ENCODE measurements at places on chromosomes 2 and 18.

DNA sequence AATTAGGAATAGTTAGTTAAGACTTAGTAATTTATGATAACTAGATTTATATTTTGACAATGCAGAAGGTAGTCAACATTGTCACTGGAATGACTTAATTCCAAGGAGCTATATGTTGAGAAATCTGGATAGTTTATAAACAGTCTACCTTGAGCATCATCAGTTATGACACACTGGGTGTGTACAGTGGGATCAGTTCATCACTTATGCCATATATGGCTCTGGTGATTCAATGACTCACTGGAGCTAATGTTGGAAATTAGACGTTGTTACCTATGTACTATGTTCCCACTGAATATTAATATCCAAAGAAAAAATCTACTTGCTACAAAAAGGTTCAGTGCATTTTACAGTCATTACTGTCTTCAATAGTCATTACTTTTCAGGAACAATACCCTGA, 34.0 kb upstream of the ITPRID2 start:
- no peak for DNase-seq

- no peak for DNase-seq
Observed at GRCh38 chr18:49021076-49021432, 70.3 kb upstream of the SMAD7 start.

- no peak for DNase-seq
Observed at GRCh38 chr2:199404841-199405240, 52.9 kb downstream of the SATB2 start.

GRCh38 chr2:21001988-21002813, 41.7 kb downstream of the APOB start:
- no peak for DNase-seq

GRCh38 chr2:234917211-234917975, 34.4 kb upstream of the SH3BP4 start:
- no peak for DNase-seq

DNA sequence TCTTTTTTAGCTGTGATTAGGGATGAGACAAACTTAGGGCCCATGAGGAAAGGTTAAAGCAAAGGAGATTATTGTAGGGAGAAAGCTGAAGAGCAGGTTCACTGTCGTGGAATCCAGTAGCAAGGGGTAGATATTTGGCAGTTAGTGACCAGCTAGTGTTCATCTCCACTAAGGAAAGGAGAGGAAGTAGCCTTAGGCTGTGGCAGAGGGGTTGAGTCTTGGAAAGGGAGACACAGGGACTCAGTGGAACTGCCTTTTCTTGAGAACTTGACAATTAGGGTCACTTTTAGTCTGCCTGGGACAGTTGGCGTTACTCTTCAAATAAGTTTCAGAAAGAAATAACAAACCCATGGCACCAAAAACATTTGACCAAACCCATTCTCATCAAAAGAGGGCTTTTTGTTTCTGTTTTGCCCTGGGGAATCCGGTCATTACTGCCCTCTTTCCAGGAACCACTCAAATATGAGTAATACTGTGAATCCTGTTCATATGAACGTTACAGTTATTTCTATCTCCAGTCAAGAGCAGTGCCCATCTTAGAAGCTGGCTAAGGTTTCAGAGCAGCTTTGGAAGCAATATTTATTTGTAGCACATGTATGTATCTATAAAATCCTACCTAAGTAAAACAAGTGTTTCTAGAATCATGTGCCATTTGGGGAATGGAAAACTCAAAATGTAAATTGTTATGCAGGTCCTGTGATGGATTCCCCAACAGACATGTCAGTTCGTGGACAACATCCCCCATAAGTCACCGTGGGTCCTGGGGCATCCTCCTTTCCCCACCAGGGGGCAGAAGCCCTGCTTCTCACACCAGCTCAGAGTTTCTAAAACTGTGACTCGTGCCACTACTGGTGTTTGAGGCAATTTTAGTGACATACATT, 77.3 kb upstream of the PHLPP1 start:
- DNase-seq = peak; percentile 47

DNA sequence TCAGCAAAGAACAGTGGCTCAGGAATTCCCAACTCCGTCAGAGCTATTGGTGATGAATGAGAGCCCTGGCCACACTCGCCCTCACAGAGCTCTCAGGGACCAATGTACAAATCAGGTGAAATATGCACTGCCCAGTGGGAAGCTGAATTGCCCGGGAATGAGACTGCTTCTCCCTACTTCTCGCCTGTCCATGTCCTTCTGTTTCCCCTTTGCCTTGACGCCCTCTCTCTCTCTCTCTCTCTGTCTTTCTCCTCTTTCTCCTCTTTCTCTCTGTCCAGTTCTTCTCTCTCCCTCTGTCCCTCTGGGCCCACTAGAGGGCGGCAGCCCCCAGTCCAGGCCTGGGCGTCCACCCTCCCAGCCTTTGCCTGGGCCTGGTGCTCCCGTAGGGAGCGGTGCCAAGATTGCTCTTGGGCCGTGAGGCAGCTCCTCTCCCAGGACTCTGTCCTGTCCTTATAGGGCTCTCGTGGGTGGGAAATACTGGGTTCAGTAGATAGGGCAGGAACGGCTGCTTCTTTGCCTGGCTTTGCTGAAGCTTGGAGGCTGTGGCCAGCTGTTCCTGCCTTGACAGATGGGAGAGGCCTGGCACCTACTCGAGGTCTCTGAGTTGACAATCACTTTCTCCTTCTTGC, 28.4 kb upstream of the PUM2 start:
- no peak for DNase-seq

DNA sequence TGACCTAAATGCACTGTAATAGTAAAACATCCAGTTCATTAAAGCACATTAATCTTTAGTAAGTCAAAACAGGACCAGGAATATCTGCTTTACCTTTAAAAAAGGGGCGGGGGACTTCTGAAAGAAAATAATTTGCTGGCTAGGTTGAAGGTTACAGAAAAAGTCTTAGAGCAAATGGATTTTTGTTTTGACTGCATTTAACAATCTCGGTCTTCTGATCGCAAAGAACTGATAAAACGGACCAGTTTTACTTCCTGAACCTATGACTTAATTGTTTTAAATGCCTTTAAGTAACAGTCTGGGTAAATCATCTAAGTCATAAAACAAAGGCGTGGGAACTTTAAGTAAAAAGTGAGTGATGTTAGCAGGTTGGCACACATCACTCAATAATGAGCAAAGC, 783 bp downstream of the BUB1 start:
- DNase-seq = no peak

DNA sequence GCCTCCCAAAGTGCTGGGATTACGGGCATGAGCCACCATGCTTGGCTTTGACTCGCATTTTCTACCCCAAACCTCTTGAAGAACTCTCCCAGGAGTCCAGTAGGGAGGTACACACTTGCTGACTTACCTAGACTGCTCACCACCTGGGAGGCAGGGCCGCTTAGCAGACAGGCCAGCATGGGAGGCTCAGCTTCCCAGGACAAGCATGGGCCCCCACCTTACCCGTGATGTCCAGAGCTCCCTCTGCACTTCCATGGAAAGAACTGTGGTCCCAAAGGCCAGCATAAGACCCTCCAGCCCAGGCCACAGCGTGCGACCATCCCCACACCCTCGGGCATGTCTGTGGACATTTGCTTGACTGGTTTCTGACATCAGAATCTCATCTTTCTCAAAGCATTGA, 36.8 kb downstream of the ST8SIA5 start:
- no peak for DNase-seq

DNA sequence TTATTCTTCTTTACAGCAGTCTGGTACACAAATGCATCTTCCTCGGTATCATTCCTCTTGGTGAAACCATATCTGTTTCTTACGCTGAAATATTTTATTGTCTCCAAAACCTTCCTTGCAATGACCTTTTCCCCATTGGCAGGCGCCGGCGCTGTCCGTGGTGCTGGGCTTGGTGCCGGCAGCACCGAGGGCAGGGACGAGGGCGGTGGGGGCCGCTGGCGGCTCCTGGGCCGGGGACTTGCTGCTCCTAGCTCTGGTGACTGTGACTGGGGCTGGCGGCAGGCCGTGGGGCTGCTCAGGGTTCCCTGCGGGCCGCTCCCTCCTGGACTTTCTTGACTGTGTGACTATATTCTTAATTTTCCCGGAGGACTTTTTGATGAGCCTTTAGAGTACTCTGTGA, 72.5 kb downstream of the GPR39 start:
- no peak for DNase-seq

DNA sequence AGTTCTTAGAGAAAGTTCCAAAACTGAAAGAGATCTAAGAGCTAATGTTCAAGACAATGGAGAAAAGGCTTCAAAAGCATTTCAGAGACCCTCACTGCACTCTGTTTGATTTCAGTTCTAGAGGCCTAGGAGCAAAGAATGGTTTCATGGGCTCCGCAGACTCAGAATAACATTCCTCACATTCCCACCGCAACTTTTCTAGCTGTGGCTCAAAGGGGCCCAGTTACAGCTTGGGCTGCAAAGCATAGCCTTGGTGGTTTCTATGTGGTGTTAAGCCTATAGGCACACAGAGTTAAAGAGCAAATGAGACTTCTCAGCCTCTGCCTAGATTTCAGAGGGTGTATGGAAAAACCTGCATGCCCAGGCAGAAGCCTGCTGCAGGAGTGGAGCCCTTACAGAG, 73.0 kb downstream of the FSIP2 start:
- no peak for DNase-seq

DNA sequence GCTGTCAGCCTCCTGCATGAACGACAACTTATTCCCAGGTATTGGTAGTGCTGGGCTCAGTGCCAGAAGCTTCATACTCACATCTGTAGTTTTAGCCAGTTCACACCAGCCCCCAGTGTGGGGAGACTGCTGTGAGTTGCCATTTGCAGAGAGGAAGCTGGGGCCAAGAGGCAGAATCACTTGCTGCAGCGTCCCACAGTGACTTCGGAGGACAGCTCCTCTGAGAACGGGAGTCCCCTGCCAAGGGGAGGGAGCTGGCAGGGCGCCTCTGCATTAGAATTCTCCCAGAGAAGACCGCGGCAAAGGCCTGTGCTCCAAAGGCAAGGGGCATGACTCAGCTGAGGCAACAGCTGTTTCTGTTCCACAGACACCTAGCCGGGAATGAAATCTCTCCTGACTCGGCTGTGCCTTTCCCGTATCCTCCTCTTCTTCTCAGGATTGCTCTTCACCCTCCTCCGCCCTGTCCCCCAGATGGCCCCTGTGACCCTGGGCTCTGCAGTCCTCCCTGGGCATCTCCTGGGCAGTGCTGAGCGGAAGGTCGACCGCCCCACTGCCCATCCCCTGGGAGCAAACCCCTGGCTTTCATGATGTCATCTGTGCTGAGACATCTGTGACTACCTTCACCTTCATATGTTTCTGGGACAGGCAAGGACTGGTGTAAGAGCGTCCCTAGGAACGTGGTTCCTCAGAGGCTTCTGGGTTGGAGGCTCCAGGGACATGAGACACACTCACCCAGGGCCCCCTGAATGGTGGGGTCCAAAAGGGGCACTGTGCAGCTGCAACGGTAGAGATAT, 18.0 kb downstream of the MAL start:
- no peak for DNase-seq

GRCh38 chr2:26298286-26298637, 47.7 kb upstream of the SELENOI start:
- no peak for DNase-seq

DNA sequence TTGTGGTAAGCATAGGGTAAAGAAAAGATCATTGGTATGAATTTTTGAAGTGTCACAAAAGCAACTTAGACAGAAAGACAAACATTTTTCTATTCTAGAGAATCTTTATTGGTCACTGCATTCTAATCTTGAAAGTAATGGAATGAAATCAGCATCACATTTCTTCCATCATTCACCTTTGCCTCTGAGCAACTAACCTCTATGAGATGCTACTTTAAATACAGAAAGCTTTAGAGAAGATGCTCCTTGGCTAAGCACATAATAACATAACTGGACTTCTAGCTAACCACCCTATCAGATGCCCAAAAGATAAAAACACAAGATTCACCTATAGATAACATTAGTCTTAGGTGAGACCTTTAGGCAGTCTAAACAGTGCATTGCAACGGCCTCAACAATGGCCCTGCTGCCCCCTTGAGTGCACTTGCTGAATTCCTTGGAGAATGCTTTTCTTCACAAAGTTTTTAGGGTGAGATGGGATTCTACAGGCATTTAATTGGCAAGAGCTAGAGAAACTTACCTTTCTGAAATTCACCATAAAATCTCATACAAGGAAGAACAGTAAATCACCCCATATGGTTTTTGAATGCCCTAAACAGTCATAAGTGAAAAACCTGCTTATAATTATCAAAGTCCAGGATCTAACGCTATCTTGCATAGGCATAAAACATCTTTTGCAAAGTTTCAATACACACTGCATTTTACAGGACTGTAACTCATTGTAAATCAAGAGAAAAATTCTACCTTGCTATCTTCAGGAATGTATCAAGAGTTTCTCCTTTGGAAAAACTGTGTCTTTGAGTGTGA, 791.3 kb upstream of the CHAC2 start:
- no peak for DNase-seq

DNA sequence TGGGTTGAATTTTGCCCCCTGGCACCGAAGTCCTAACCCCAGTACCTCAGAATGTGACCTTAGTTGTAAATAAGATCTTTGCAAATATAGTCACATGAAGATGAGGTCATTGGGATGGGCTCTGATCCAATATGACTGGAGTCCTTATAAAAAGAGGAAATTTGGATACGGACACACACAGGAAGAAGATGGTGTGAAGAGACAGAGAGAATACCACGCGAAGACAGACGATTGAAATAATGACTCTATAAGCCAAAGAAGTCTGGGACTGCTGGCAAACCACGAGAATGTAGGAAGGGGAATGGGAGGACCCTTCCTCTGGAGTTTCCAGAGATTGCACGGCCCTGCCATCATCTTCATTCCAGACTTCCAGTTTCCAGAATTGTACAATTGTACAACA, 98.6 kb downstream of the CPO start:
- DNase-seq = no peak

DNA sequence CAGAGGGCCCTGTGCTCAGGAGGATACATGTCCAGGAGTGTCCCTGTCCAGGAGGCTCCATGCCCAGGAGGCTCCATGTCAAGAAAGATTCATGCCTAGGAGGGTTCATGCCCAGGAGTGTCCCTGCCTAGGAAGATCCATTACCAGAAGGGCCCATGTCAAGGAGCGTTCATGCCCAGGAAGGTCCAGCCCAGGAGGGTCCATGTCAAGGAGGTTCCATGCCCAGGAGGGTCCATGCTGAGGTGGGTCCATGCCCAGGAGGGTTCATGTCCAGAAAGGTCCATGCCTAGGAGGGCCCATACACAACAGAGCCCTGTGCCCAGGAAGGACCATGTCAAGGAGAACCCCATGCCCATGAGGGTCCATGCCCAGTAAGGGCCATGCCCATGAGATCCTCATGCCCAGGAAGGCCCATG, 7.0 kb downstream of the GPR35 start:
- DNase-seq = no peak

GRCh38 chr2:85731606-85732005, 22.2 kb upstream of the ATOH8 start:
- DNase-seq = no peak

GRCh38 chr2:179796213-179797007, 65.0 kb downstream of the ZNF385B start:
- DNase-seq = no peak

Data from GM12891 (cell line).